ENCODE measurements at places on chromosomes 2 and 18.
A peak's percentile ranks its signal among the peaks of the same experiment; 100 is the strongest.

- no peak for DNase-seq
Measured at GRCh38 chr2:47127862-47128543, 27.1 kb downstream of the STPG4 start.

GRCh38 chr2:231563378-231563961, 29.2 kb upstream of the TEX44 start:
- DNase-seq, result peak; percentile 64

- no peak for DNase-seq
Measured at GRCh38 chr2:27647289-27647688, 16.1 kb downstream of the SUPT7L start.

DNA sequence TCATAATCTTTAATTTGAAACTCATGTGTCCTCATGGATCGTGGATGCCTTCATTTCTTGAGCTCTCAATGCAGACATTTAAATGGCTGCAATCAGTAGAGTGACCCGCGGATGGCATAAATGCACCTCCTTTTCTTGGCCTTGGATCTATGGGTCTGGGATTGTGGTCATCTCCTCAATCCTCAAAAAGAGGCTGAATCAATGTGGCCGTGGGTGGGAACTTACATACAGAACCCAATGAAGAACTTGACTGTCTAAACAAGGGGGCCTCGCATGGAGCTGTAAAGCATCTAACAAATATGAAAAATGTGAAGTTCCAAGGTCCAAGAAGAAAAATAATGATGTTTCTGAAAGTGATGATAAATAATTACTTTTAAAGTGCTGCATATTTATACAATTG, 2.9 kb downstream of the HOXD13 start:
- DNase-seq, result no peak

DNA sequence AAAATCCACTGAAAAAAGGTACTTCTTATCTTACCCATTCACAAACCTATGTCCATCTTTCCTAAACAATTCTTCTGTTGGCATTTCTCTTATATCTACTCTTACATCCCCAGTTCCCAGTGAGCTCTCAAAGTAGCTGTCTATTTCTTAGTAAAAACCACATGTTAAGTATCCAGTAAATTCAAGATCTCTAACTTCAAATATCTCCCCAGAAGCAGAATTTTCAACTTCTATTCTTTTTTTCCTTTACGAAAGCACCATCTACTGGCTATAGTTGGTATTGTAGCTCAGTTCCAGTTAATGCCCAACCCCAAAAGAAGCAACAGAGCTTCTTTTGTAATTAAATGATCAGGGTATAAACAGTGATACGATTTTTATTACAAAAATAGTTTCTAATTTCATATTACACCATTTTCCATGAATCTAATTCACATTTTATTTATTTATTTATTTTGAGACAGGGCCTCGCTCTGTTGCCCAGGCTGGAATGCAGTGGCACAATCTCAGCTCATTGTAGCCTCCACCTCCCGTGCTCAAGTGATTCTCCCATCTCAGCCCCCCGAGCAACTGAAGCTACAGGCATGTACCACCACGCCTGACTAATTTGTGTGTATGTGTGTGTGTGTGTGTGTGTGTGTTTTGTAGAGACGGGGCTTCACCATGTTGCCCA, 28.5 kb downstream of the HRH4 start:
- DNase-seq, result peak; percentile 56

GRCh38 chr2:32068-32467, 14.2 kb downstream of the FAM110C start:
- no peak for DNase-seq

Measured in inflammatory macrophage treated with lipopolysaccharide for 4 hours (primary cell).